ENCODE measurements at places on chromosomes 2 and 18.

DNA sequence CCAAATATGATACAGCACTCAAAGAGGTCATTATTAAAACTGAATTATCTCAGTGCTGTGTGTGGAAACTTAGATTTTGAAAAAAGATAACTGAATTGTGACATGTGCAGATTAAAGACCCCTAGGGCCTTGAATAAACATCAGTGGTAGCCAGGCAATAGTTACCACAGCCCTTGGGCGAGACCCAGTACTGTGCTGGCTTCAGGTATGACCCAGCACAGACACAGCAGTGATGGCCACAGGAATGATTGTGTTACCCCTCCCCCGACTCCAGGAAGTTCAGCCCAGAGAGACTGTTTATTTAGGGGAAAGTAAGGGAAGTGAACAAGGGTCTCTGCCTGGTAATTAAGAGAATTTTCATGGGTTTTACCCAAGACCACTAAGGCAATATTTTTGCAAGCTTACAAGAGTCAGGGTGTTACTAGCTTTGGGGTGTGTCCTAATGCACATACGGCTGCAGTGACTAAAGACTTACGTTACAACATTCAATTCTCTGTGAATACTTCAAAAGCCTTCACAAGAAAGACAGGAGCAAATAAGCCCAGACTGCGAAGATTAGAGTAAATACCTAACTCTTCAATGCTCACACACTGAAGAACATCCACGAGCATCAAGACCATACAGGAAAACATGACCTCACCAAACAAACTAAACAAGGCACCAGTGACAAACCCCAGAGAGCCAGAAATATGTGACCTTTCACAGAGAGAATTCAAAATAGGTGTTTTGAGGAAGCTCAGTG lies 28.2 kb upstream of the ITGAV start:
- DNase-seq: no peak
- H3K4me1 ChIP-seq: peaks cover 7% of the 10 kb centered on the region
- no peaks in the 10 kb centered on the region for H3K27me3 ChIP-seq
- H3K4me3 ChIP-seq: no peak overlapping the region

DNA sequence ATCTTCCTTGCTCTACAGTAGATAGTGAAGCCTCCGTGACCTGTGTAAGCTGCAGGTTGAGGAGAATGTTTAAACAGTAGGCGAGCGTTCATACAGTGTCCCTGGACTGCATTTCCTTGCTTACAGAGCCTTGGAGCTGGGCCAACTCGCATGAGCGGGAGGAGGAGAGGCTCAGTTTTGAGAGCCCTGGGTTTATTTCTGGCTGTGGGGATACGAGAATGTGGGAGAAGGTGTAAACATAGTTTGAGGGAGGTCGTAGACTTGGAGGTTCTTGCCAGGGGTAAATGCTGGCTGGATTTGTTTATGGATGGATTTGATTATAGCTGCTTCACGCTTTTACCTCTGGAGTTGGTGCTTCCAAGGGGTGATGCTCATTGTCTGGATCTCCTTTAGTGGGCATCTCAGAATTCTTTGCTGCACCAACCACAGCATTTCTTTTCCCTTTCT lies 20.8 kb downstream of the CRIM1 start:
- H3K27me3 ChIP-seq: no peaks in the 10 kb centered on the region
- no peak overlapping the region for H3K27ac ChIP-seq
- DNase-seq: no peak
- H3K36me3 ChIP-seq: no peaks in the 10 kb centered on the region
- H3K4me3 ChIP-seq: no peak overlapping the region
- H3K4me1 ChIP-seq: peaks cover 84% of the 10 kb centered on the region

DNA sequence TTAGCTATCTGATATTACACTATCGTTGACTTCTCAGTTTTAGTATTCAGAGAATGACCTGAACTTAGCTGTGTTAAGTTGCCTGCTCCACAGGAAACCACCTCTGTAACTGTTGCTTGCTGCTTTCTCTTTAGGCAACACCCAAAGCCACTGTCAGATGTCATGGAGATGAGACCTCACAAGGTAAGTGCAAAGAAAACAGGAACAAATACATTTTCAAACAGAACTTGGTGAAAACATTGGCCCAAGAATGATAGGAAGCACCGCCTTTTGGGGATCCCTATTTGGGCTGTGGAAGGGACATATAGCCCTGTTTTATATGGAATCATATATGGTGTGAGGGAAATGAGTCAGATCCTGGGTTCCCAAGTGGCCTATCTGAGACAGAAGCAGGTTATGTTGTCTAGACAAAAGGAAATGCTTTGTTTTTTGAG lies 143.4 kb downstream of the UBE2E3 start:
- no peaks in the 10 kb centered on the region for H3K27me3 ChIP-seq
- no peak overlapping the region for H3K27ac ChIP-seq
- no peaks in the 10 kb centered on the region for H3K36me3 ChIP-seq
- no peak overlapping the region for H3K4me3 ChIP-seq
- peaks cover 7% of the 10 kb centered on the region for H3K4me1 ChIP-seq

DNA sequence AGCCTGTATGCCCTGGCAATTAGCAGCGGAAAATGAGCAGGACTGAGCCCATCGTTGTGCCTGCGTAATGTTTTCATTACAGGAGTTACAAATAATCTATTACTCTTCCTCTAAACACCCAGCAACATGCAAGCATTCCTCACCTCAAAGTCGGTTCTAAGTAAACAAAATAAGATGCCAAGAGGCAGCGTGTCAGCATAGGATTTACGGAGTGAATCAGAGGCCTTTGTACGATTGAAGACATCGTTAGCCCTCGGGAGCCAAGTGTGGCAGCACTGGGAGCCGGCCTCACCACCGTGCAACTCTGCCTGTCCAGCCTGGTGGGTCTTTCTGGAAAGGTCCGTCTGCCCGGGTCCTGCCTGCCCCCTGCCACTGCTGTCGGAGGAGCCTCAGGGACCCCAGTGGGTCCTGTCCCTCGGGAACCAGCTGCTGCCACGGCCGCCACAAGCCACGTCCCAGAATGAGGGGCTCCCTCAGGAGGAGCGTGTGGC lies 80.1 kb upstream of the CTDP1 start:
- H3K4me3 ChIP-seq: no peak overlapping the region
- no peaks in the 10 kb centered on the region for H3K4me1 ChIP-seq
- peaks cover 29% of the 10 kb centered on the region for H3K27me3 ChIP-seq
- DNase-seq: no peak
- no peak overlapping the region for H3K27ac ChIP-seq
- H3K36me3 ChIP-seq: no peaks in the 10 kb centered on the region

GRCh38 chr2:197185676-197186075 lies 124.9 kb downstream of the ANKRD44 start:
- no peaks in the 10 kb centered on the region for H3K27me3 ChIP-seq
- no peaks in the 10 kb centered on the region for H3K4me1 ChIP-seq

DNA sequence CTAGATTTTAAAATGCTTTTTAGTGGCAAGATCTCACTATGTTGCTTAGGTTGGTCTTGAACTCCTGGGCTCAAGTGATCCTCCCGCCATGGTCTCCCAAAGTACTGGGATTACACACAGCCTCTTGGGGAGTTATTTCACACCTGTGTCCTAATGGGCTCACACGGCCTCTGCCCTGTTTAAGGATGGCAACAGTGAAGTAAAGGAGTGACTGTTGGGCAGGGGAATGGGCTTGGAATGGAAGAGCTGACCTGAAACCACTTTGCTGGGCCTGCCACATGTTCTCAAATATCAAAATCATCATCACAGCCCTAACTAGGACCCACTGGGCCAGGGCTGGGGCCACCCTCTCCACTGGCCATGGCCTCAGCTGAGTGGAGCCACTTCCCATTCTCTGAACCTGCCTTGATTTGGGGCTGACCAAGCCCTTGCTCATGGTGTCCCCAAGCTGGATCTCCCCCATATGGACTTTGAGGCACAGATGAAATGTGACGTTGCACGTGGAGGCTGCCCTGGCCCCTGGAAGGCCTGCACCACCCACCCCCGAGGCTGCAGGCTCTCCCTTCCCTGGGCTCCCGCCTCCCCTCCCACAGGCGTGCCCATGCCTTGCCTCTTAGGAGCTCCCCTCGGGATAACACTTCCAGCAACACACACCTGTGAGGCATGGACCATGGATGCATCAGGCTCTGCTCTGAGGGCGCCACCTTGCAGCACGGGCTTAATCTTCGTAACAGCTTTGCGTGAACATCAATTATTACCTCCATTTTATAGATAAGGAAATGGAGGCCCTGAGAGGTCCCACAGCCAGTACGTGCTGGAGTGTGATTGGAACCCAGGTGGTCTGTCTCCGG lies 71.8 kb upstream of the SMAD7 start:
- H3K36me3 ChIP-seq: no peaks in the 10 kb centered on the region
- H3K4me3 ChIP-seq: no peak overlapping the region
- peaks cover 21% of the 10 kb centered on the region for H3K4me1 ChIP-seq
- no peak for DNase-seq
- no peaks in the 10 kb centered on the region for H3K27me3 ChIP-seq

DNA sequence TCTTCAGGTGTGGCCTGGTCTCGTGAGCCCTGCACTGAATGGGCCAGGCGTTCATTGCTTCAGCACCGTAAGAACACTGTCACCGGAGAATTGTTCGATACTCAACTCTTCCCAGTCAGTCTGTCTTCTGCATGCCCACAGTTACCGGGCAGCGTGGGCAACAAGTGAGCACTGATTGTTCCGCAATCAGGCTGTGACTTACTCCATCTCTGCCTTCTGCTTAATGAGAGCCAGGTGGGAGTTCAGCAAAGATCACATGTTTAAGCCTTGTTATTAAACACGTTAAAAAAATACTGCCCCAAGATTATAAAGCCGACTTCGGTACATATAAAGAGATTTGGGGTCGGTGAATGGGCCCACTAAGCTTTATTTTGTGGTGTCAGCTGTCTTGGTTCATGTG lies 3.7 kb downstream of the STEAP3 start:
- H3K36me3 ChIP-seq: no peaks in the 10 kb centered on the region
- H3K4me1 ChIP-seq: peaks cover 21% of the 10 kb centered on the region
- no peak overlapping the region for H3K27ac ChIP-seq
- no peaks in the 10 kb centered on the region for H3K27me3 ChIP-seq
- no peak overlapping the region for H3K4me3 ChIP-seq
- no peak for DNase-seq

DNA sequence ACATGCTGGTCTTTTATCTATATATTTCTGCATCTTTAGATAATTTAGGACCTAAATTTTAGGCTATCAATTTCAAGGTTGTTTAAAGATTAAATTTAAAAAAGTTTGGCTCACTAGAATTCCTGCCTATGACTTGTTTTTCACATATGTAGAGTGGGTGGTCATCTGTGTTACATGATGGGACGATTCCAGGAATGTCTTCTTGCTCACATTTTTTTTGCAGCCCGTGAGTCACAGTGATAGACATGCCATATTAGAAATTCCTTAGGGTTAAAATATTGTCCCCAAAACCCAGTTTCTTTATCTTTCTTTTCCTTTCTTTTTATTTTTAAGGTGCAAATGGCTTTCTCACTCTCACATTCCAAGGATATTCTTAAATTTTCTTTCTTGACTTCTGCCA lies 652.0 kb downstream of the PLCL1 start:
- DNase-seq: no peak
- H3K27ac ChIP-seq: no peak overlapping the region
- H3K4me3 ChIP-seq: no peak overlapping the region
- H3K4me1 ChIP-seq: no peaks in the 10 kb centered on the region
- peaks cover 9% of the 10 kb centered on the region for H3K27me3 ChIP-seq

GRCh38 chr2:234091883-234092282 lies 41.4 kb downstream of the SPP2 start:
- H3K4me3 ChIP-seq: no peak overlapping the region
- H3K36me3 ChIP-seq: no peaks in the 10 kb centered on the region
- no peak for DNase-seq
- no peaks in the 10 kb centered on the region for H3K27me3 ChIP-seq

DNA sequence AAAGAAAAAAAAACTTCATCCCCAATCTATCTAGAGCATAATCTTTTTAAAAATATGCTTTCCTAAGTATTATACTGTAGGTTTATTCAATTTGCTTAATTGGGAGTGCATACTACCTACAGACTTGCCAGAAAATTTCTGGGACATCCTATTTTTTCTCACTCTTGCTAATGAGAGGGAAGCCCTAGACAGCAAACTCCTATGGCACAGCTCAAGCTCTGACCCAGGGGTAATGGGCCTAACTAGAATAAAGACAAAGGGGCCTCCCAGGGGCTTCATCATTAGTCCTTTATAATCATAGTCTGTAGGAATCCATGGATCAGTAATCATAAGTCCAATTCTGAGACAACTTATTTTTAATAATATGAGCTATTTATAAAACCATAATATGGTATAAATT lies 142.6 kb upstream of the ITGA4 start:
- no peaks in the 10 kb centered on the region for H3K27me3 ChIP-seq
- H3K4me1 ChIP-seq: no peaks in the 10 kb centered on the region
- no peak overlapping the region for H3K4me3 ChIP-seq
- no peak for DNase-seq

DNA sequence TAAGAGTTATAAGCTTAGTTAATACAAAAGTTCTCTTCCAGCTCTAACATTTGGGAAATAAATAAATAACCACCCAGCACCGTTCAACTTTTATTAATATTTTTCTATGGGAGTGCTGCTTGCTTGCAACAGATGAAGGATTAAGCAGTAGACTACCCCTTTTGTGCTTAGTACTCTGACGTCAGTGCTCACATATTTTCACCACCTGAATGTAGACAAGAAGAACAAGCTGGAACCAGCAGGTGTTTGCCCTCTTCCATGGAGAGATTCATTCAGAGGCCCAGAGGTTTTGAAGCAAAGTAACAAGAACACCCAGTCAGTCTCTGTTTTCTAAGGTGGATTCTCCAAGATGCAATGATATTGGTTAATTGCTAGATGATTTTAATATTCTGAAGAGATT lies 307.1 kb upstream of the PIK3C3 start:
- no peak for DNase-seq
- no peaks in the 10 kb centered on the region for H3K4me1 ChIP-seq
- no peak overlapping the region for H3K27ac ChIP-seq
- no peaks in the 10 kb centered on the region for H3K27me3 ChIP-seq
- no peak overlapping the region for H3K4me3 ChIP-seq
- no peaks in the 10 kb centered on the region for H3K36me3 ChIP-seq

- DNase-seq: no peak
- H3K4me3 ChIP-seq: no peak overlapping the region
- no peak overlapping the region for H3K27ac ChIP-seq
- no peaks in the 10 kb centered on the region for H3K36me3 ChIP-seq
- H3K4me1 ChIP-seq: peaks cover 6% of the 10 kb centered on the region
These were observed 15.4 kb downstream of the AFF3 start for GRCh38 chr2:100126897-100127401.

GRCh38 chr18:57519668-57520424 lies 66.7 kb downstream of the FECH start:
- no peaks in the 10 kb centered on the region for H3K36me3 ChIP-seq
- no peak for DNase-seq
- no peaks in the 10 kb centered on the region for H3K4me1 ChIP-seq
- H3K4me3 ChIP-seq: no peak overlapping the region

DNA sequence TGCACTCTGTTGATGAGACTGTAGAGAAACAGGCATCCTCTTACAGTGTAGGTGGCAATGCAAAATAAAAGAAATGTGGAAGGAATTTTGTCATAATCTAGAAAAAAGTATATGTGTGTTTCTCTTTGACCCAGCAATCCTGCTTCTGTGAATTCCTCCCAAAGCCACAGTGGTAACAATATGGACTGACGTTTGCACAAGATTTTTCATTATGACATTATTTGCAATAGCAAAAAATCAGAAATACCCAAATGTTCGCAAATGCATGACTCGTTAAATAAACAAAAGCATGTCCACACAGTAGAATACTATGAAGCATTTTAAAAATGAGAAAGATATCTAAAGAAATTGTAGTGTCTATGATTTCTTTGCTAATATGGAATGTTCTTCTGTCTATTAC lies 255.2 kb upstream of the NRP2 start:
- H3K36me3 ChIP-seq: no peaks in the 10 kb centered on the region
- no peak overlapping the region for H3K27ac ChIP-seq
- DNase-seq: no peak
- no peaks in the 10 kb centered on the region for H3K4me1 ChIP-seq
- H3K27me3 ChIP-seq: no peaks in the 10 kb centered on the region
